ENCODE measurements at places on chromosomes 2 and 18. TPM values are rescaled to one million over a fixed set of nuclear protein-coding genes. Genes with fewer than 3 reads are reported as not detected.

Gene DPP10
- 0.51 TPM for polyA plus RNA-seq

Gene TACR1
- polyA plus RNA-seq, result 0.30 TPM

Gene POTEI
- polyA plus RNA-seq, result 0.06 TPM

Gene SIGLEC15
- polyA plus RNA-seq, result 0.44 TPM

Measured in muscle of leg (tissue), 16 donors.